ENCODE measurements at places on chromosomes 3 and 15. TPM values are rescaled to one million over a fixed set of nuclear protein-coding genes. Genes with fewer than 3 reads are reported as not detected.
A peak's percentile ranks its signal among the peaks of the same experiment; 100 is the strongest.

DNA sequence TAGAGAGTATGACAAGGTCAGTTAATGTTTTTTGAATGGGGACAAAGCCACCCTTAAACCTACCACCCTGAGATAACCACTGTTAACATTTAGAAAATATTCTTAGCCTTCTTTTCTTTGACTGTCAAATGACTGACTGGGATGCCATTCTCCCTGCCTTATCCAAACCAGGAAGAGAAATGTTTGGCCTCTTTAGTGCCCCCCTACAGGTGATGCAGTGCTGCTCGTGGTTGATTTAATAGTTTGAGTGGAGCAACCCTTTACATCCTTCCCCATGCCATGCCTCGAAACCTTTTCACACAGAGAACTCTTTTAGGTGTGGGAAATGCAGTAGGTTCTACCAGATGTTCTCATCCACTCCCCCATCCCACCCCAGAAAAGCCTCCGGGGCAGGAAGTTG lies 38.7 kb upstream of the UMPS start:
- DNase-seq, result no peak

DNA sequence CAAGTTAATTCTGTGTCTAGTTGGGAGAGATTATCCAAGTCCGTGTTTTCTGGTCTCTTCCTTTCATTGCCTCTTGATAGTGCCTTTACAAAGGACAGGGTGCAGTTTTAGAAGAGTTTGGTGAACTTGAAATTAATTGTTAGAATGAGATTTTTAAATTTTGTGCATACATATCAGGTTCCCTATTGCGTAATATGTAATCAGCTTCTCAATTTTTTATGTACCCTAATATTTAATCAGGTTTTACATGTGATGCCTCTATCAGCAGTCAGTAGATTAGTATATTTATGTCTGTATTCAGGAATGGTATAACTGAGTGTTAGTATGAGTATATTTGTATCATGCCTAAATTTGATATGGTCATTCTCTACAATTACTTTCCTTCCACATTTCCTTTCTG lies 4.9 kb downstream of the SEC62 start:
- DNase-seq, result no peak

- no peak for DNase-seq
These were observed 27.2 kb downstream of the AQR start for GRCh38 chr15:34942363-34942762.

DNA sequence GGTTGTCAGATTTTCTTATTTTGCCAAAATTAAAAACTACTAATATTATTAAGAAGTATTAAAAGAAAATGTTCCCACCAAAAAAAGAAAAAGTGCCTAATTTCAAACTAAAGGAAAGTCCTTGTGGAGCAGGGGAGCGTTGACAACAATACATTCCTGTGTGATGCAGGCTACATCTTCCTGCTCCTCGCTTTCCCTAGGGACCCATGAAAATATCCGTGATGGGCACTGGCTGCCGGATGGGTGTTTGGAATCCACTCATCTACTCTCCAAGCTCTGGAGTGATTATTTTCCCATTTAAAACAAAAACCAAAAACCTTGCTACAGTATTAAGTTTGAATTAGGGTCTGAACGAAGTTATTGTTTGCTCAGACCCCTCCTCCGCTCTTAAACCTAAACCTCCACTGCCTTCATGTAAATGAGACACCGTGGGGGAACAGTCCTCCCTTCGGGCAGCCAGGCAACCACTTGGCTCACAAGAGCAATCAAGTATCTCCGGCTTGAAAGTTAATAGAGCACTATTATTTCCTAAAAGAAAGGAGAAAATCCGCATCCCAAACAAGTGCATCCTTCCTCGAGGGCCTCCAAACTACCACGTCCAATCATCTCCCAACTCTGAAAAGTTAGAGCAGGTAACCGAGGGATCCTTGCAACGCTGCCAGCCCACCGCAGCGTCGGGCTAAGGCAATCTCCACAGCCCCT lies 1.5 kb downstream of the ITGB5 start:
- DNase-seq, result no peak

DNA sequence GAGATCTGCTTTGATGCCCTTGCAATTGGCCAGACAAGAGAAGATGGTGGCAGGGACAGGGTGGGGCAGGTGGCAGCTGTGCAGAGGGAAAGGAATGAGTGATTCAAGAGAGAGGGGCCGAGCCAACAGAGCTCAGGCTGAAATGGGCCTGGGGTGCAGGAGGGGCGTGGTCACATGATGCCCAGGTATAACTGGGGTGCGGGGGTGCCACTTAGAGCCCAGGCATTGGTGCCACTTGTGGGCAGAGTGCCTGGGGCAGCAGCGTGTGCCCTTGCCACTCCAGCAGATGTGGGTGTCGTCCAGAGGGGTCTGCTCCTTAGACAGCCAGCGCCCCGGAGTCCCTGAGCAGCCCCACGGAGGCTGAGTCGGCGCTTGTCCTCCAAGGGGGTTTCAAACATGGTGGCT lies 88.7 kb downstream of the PLXNA1 start:
- DNase-seq, result no peak

GRCh38 chr3:62445275-62445674 lies 71.9 kb upstream of the FEZF2 start:
- no peak for DNase-seq

GRCh38 chr3:188647237-188647636 lies 493.3 kb downstream of the LPP start:
- DNase-seq, result no peak

- DNase-seq, result no peak
These were observed 79.4 kb upstream of the PRR23E start for GRCh38 chr3:127113571-127113891.

DNA sequence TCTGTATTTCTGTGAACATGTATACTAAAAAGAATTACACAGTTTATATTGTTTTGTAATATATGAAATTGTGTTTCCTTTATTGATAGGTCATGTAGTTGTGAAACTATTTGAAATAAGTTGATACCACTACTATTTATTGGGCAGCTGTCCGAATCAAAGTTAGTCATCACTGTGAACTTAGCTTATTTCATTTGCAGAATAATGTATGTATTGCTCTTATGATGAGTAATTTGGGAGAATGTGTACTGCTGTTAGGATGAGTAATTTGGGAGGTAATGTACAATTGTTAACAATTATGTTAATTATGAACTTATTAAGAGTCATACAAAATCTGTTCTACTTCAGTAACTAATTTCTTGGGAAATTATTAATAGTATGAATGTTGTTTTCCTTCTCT lies 22.2 kb downstream of the FXR1 start:
- no peak for DNase-seq

GRCh38 chr3:127549826-127550467 lies 40.6 kb downstream of the TPRA1 start:
- no peak for DNase-seq

GRCh38 chr3:65107174-65107573 lies 419.4 kb upstream of the ADAMTS9 start:
- DNase-seq, result no peak

DNA sequence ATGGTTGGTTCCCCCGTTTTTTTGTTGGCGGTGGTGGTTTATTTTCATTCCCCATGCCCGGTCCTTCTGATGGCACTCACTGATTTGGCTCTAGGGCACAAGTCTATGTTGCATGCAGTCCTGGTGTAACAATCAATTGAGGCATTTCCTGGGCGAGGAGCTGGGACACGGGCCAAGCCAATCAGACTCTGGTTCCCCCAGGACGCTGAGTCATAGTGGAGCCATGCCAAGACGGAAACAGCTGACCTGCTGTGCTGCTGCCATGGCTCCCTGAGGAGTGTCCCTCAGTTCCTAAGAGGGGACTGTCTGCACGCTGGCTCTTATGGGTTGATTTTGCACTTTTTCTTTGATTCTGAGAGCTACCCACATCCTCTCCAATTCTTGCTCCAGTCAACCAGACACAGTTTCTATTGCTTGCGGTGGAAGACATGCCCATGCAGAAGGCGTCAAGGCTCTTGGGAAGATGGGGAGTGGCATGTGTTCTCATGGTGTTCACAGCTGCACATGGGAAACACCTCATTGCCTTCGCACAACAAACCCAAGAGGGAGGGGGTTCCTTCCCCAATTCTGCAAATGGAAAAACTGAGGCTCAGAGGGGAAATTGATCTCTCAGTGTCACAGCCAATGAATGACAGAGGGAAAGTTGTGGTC lies 28.3 kb upstream of the ALDH1L1 start:
- DNase-seq, result peak; percentile 83

- no peak for DNase-seq
These were observed 188.6 kb upstream of the PDZRN3 start for GRCh38 chr3:73813291-73813690.

- DNase-seq, result no peak
These were observed 68.6 kb downstream of the ITGB5 start for GRCh38 chr3:124818398-124819091.

DNA sequence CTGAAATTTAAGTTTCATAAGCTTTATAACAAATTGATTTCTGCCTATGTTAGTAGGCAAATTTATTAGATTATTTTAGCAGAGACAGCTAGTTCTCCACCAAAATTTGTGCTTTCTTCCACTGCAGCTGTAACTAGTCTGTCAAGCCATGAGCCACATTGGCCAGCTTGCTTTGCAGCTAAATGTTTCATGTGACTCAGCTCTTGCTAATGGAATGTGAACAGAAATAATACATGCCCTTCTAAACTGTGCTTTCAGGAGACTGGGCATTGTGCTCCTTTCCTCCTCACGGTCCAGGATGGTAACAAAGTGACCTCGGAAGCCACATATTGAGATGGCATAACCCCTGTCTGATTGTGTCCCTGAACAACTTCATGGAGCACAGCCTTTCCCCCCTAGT lies 51.3 kb upstream of the KPNA4 start:
- DNase-seq, result no peak

GRCh38 chr15:48144889-48145288 lies 24.1 kb downstream of the SLC24A5 start:
- DNase-seq, result no peak

DNA sequence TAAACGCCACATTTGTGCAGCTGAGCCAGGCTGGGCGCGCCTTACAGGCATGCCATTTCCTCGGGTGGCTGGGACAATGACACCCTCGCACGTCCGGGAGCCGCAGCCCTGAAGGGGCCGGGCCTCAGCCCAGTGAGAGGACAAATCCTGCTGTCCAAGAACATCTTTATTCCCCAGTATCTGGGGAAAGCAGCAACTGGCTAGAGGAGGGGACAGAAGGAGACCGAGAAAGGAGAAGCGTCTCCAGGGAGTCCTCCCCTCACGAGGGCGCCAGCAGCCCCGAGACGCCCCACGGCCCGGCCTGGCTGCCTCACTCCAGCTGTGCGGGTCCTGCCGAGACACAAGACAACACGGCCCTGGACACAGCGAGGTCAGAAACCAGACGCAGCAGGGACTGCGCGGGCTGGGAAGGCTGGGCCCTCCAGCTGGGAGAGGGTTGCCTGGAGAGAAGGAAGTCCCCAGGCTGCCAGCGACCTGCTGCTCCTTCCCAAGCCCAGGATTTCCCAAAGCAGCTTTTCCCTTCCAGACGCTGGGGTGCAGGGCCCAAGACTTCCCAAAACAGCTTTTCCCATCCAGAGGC lies 130.2 kb downstream of the CHSY1 start:
- peak; percentile 31 for DNase-seq

DNA sequence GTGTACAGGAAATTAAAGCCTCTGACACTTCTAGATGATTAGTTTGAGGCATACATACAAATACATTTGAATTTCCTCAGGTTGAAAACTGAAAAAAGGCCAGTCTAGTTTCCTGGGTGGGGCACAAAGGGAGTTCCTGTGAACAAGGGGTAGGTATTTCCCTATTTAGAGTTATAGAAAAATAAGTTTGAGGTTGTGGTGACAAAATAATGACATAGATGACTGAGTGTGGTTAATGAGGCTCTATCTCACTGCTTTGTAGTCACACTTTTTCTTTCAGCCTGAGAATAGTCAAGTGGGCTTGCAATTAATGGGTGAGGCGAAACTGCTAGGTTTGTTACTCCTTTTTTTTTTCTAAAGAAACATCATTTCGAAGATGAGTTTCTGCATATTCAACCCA lies 4.3 kb downstream of the SLCO3A1 start:
- DNase-seq, result no peak

DNA sequence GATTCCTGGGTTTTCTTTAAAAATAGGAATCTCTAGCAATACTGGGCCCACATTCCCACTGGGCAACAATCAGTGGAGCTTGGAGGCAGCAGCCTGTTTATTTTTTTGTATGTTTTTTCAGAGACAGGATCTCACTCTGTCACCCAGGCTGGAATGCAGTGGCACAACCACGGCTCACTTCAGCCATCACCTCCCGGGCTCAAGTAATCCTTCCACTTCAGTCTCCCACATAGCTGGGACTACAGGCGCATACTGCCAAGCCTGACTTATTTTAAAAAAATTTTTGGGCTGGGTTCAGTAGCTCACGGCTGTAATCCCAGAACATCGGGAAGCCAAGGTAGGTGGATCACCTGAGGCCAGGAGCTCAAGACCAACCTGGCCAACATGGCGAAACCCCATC lies 29.1 kb upstream of the GNB5 start:
- DNase-seq, result no peak

DNA sequence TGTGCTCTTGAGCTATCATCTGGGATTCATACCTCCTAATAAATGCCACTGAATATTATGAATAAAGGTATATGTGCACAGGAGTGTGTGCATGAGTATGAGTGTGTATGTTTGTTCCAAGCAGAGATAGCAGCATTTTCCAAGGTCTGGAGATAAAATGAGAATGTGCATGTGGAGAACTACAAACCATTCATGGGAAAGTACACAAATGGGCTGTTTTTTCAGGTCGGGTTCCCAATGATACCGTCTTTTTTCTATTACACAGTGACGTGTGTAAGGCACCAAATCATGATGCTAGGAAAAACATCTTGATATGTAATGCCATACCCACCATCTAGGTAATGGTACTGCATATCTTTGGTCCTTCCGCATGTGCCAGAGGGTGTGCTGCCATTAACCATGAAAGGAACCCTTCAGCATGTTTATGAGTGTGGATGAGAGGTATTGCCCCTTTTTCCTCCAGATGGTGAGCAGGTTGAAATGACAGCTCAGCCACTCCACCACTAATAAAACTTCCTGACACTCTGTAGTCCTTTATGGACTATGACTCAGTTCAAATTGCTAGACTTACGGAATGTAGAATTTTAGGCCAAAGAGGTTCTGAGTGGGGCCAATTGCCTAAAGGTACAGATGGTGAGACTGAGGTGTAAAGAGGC lies 36.4 kb upstream of the COPB2 start:
- no peak for DNase-seq

The AMOTL2 gene
- 161 TPM for total RNA-seq

The ARL14 gene
- not detected for total RNA-seq

The NOX5 gene
- total RNA-seq, result 0.92 TPM

The OIP5 gene
- not detected for total RNA-seq

The CHRM5 gene
- not detected for total RNA-seq

The FEZF2 gene
- total RNA-seq, result not detected

The KBTBD8 gene
- 0.54 TPM for total RNA-seq

The DNAJC13 gene
- total RNA-seq, result 47.4 TPM

The GPR15 gene
- total RNA-seq, result not detected

The PLA2G4E gene
- total RNA-seq, result not detected

The PIGZ gene
- total RNA-seq, result 11.0 TPM

The SSUH2 gene
- not detected for total RNA-seq

The GOLGA6B gene
- total RNA-seq, result not detected

The GOLGA6A gene
- 0.14 TPM for total RNA-seq

Data from thoracic aorta (tissue), 2 donors.